ENCODE measurements at places on chromosomes 5 and 9.

- peak; percentile 8 for DNase-seq
Observed at GRCh38 chr5:32504989-32505596, 60.6 kb upstream of the ZFR start.

DNA sequence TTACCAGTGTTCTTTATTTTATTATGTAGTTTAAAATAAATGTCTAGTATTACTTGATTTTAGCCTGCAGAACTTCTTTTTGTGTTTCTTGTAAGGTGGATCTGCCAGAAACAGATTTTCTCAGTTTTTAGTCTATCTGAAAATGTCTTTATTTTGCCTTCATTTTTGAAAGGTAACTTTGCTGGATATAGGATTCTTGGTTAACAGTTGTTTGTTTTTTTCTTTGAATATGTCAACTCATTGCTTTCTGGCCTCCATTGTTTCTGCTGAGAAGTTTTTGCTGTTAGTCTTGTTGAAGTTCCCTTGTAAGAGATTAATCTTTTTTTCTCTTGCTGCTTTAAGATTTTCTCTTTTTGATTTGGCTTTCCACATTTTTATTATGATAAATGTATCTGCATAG is 75.5 kb downstream of the MTREX start:
- DNase-seq, result no peak

- DNase-seq, result no peak
Observed at GRCh38 chr9:69646810-69647209, 25.4 kb downstream of the APBA1 start.

DNA sequence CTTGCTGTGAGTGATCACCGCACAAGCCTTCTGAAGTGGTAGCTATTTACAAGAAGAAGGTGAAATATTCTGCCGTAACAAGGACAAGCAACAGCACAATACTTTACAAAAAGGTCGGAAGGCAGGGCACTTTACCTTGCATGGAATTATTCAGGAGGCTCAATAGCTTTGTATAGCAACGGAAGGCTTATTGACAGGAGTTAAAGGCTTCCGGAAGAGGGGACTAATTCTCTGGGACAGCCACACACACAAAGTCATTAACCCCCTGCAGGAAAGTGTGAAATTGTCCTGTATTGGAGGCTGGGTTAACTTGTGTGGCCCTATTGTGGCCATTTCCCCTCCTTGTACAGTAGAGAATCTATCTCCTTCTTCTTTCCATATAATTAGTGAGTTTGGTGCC is 199.3 kb upstream of the SEMA6A start:
- no peak for DNase-seq

DNA sequence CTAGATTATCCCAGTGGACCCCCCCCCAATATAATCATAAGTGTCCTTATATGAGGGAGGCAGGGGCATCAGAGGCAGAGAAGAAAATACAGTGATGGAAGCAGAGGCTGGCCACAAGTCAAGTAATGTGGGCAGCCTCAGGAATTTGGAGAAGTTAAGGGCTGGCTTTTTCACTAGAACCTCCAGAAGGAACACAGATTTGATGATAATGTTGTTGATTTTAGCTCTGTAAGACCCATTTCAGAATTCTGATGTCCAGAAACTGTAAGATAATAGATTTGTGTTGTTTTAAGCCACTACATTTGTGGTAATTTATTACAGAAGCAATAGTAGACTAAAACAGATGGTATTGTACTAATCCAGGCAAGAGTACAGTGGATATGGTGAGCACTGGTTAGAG is 36.3 kb upstream of the LRRTM2 start:
- DNase-seq, result no peak

GRCh38 chr5:96652769-96653454 is 9.3 kb upstream of the CAST start:
- no peak for DNase-seq

DNA sequence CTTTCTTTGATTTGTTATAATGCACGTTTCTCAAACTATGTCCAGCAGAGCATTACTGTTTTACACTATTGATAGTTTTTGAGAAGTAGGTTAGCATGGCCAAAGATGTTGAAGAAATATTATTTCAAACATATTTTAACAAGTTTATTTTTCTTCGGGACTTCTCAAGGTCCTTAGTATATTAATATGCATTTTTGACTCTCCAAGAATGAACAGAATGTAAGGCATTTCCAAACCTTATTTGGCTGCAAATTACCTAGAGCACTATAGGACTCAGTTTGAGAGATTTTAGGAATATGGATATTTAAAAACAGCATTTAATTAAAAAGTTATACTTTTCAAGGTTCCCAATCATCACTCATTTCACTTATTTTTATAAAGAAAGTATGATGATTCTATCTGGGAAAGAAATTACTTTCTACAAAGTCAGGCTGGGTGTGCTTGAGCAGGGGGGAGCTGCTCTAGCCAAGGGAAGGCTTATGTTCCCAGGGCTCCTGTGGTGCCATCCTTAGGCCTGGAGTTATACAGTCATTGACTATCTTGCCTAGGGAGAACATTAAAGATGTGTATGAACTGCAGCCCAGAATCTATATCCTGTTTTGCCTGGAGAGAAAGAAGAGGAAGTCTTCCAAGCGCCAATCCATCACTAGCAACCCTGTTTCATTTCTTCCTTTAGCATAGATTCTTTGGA is 27.6 kb upstream of the NREP start:
- no peak for DNase-seq

- DNase-seq, result no peak
Observed at GRCh38 chr5:168104811-168105481, 186.5 kb upstream of the WWC1 start.

DNA sequence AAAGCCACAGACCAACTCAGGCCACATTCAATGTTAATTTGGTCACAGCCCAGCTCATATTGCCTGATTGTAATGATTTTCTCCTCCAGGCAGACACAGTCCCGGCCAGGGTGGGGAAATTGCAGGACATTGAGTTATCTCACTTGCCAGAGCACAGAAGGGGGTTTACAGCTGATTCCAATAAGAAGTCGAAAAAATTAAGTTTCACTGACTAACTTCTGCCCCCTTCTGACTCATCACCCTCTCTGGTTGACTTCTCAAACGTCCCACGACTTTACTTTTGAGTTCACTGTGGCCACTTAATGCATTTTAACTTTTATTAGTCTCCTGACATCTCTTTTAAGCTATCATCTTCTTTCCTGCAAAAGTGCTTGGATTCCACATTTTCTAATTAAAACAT is 321.4 kb upstream of the WWC1 start:
- DNase-seq, result no peak

DNA sequence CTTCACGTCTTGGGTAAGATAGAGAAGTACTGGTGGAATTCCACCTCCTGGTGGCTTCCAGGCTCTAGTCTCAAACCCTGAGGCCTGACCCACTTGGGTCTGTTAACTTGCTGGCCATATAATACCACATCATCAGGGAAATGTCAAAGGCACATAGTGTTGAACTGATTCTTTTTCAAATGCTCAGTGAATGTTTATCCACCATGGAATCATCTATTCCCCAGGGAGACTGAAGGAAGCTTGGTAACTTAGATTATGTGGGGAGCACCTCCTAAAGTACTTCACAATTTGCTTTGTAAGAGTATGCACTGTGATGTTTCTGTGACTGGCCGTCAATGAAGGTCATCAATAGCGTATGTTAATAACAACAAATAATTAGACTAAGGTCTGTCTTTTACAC is 16.1 kb downstream of the MACROH2A1 start:
- no peak for DNase-seq

DNA sequence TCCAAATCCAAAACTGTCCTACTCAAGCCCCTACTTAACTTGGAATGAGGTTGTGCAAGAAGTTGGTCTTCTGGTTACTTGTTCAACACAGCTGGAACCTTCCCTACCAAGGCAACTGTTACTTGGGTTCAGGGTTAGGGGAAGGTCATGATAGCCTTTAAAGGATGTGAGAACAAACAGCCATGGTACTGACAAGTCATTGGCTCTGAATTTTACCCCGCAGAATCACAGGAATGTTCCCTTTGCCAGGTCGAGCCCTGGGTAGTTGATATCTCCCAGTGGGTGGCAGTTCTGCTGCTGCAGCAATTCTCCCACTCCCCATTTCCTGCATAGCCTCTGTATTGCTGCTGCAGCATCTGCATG is 396.1 kb upstream of the MPDZ start:
- DNase-seq, result no peak

DNA sequence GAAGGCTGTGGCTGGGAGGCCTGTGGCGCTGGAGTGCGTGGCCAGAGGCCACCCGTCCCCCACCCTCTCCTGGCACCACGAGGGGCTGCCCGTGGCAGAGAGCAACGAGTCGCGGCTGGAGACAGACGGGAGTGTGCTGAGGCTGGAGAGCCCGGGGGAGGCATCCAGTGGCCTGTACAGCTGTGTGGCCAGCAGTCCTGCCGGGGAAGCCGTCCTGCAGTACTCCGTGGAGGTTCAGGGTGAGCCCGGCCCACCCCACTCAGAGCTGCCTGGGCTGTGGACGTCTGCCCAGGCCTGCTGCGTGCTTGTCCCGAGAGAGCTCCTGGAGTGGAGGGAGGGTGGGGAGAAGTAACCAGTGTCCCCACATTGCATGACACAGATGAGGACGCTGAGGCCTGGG is 89.2 kb downstream of the HMCN2 start:
- DNase-seq, result no peak

DNA sequence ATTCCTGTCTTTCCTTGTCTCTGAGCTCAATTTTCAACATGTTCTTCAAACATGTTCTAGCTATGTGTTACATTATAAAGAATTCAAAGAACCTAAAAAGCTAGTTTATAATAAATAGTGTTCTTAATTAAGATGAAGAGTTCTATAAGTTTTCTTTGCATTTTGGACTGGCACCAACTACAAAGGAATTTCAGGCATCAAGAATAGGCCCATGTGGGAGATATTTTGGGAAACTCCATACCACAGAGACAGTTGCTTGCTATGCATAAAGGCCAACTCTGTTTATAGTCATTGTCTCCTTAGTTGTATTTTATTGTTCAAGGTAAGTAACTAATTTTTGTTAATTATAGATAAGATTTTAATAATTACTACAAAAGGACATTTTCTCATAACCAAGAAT is 4.5 kb downstream of the SLF1 start:
- no peak for DNase-seq

DNA sequence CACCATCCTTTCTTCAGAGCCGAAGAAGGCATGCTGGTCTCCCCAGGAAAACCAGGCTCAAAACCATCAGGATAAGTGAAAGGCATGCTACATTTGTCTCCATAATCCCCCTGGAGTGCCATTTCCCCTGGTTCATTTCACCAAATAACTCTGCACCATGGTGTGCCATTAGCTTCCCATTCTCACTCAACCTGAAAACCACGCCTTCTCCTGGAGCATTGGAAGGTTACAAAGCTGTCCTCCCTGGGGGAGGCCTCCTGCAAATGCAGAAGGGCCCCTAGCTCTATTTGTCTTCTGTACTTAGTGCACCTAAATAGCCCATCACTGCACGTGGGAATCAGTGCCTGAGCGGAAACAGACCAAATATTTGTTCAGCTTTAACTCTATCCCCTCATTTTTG is 90.2 kb upstream of the ICE1 start:
- DNase-seq, result no peak

DNA sequence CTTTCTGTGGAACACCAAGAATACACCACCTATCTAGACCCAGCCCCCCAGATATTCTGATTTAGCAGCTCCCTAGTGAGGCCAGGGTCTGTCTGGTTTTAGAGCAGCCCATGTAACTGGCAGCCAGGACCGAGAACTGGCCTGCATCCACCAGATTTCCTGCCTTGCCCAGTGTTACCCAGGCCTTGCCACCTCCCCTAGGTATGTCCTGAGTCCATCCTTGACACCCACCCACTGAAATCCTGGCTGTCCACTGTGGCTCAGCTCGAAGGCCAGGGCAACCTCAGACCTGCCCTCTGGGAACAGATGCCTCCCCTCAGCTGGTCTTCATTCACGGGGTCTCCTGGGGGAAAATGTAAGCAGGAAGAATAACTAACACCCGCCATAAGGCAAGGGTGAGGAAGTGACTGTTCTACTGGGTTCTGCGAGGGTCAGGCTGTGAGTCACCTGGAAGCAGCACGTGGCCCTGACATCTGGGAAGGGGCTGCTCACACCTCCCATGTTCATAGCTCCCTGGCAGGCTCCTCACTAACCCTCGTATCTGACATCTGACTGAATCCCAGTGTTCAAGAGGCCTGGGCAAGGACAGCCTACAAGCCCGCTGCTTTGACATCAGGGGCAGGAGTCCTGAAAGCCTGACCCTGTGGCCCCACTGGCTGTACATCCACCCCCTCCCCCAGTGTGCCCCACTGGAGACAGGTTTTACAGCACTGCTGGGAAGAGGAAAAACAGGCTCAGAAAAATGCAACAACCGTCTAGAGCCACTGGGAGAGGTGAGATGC is 72.7 kb downstream of the SEMA4D start:
- no peak for DNase-seq

- no peak for DNase-seq
Observed at GRCh38 chr5:35543408-35543807, 74.3 kb upstream of the SPEF2 start.

DNA sequence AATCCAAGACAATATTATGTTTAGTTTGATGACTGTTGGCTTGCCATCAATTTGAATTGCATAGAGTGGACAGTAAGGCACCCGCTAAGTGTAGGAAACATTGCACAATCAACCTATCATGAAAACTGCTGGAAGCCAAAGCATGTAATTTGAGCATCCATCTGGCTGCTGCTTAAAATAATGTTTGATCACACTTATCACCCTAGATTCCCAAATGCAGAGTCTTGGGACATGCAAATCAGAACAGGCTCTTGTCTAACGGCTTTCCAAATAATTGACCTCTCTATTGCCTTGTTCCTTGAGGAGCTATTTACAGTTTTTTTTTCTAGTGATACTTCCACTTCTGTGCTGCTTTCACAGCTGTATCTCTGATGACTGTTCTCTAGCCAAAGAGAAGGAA is 342.1 kb downstream of the PRR16 start:
- DNase-seq, result no peak

GRCh38 chr5:133981714-133982113 is 13.3 kb upstream of the C5orf15 start:
- DNase-seq, result no peak
